Esophagus squamous epithelium (tissue), 5 donors: ENCODE measurements at places on chromosomes 3 and 15. TPM values are rescaled to one million over a fixed set of nuclear protein-coding genes. Genes with fewer than 3 reads are reported as not detected.

DNA sequence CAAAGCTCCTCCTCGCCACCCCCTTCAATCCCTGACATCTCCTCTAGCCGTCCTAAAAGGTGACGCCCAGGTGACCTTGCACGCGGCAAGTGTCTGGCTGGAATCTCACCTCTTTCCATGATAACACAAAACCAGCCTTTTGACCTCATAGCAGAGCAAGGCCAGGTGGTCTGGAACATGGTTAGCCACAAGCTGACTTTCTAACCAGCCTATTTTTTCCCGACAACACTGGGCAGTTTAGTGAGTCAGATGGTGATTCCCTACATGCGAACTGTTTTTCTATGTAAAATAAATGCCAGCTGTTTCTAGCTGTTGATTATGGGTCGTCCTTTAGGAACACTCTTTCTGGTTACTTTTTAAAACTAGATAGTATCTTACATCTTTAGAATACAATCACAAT, 243.0 kb downstream of the CD47 start:
- DNase-seq = no peak
- H3K36me3 ChIP-seq = no peaks in the 10 kb centered on the region
- H3K4me1 ChIP-seq = no peaks in the 10 kb centered on the region
- H3K4me3 ChIP-seq = no peak overlapping the region

DNA sequence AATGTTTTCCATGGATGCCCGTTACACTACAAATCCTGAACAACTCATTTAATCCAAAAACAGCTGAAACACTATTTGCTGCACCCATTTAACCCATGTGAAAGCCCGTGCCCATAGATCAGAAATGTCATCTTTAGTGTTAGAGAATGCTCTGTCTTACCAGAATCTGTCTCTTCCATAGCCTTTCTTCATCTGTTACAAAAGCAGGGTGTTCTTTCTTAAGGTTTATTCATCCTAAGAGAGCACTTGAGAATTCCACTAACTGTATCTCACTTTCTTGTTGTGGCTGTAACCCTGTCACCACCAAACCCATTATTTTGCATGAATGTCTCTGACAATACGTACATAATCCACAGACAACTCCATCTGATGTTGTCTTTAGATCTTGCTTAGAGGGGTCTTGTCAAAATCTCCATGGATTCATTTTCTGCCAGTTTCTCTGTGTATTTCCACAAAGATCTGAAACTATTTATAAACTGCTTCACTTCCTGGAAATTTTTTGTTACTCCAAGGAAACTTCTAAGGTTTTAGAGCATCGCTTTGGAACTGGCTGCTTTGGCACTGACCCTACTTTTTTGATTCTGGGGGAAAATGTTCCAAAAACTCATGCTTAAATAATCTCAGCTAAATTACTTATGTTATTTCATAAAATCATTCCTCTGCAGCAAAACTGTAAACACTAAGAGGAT, 167.8 kb upstream of the CCDC54 start:
- H3K36me3 ChIP-seq = no peaks in the 10 kb centered on the region
- H3K27me3 ChIP-seq = no peaks in the 10 kb centered on the region
- H3K4me1 ChIP-seq = peaks cover 25% of the 10 kb centered on the region
- DNase-seq = no peak

GRCh38 chr15:20271647-20272046, 270.0 kb downstream of the GOLGA6L6 start:
- no peaks in the 10 kb centered on the region for H3K36me3 ChIP-seq
- no peak overlapping the region for H3K4me3 ChIP-seq
- DNase-seq = no peak
- H3K4me1 ChIP-seq = no peaks in the 10 kb centered on the region

- no peak overlapping the region for H3K4me3 ChIP-seq
- no peaks in the 10 kb centered on the region for H3K36me3 ChIP-seq
- DNase-seq = no peak
- no peak overlapping the region for H3K27ac ChIP-seq
Measured at GRCh38 chr3:161796780-161797179, 300.2 kb downstream of the OTOL1 start.

- H3K4me1 ChIP-seq = no peaks in the 10 kb centered on the region
- no peaks in the 10 kb centered on the region for H3K27me3 ChIP-seq
- DNase-seq = no peak
- no peak overlapping the region for H3K27ac ChIP-seq
Measured at GRCh38 chr15:79543097-79543496, 111.0 kb downstream of the MINAR1 start.

- peaks cover 35% of the 10 kb centered on the region for H3K4me1 ChIP-seq
- no peak for DNase-seq
- H3K4me3 ChIP-seq = no peak overlapping the region
Measured at GRCh38 chr15:74961616-74962015, 5.0 kb upstream of the RPP25 start.

DNA sequence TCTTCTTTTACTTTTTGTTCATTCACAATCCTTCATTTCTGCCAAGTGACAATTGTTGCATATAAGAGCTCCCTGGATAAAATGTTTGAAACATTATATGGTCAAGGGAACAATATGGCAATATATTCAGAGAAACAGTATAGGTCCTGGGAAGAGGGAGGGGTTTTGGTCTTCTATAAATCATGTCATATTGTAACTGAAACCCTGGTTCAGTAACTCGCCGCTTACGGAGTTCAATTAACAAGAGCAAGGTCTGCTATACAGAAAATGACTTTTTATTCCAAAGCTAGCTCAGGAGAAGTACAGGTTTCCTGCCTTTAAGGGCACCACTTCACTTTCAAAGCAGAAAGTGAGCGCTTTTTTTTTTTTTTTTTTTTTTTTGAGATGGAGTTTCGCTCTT, 522.1 kb upstream of the TGFBR2 start:
- DNase-seq = no peak
- no peaks in the 10 kb centered on the region for H3K36me3 ChIP-seq
- H3K4me3 ChIP-seq = no peak overlapping the region
- H3K27ac ChIP-seq = no peak overlapping the region

- H3K27me3 ChIP-seq = no peaks in the 10 kb centered on the region
- H3K4me1 ChIP-seq = peaks cover 8% of the 10 kb centered on the region
- no peak overlapping the region for H3K4me3 ChIP-seq
- peak overlapping the region; percentile 52 for H3K27ac ChIP-seq
- H3K36me3 ChIP-seq = no peaks in the 10 kb centered on the region
Measured at GRCh38 chr15:91974321-91974720, 120.8 kb downstream of the SLCO3A1 start.

GRCh38 chr15:52206446-52206845, 15.3 kb upstream of the GNB5 start:
- no peaks in the 10 kb centered on the region for H3K4me1 ChIP-seq
- no peaks in the 10 kb centered on the region for H3K27me3 ChIP-seq
- H3K36me3 ChIP-seq = no peaks in the 10 kb centered on the region
- DNase-seq = no peak
- no peak overlapping the region for H3K27ac ChIP-seq
- no peak overlapping the region for H3K4me3 ChIP-seq

- H3K4me3 ChIP-seq = no peak overlapping the region
- no peak for DNase-seq
- H3K4me1 ChIP-seq = no peaks in the 10 kb centered on the region
Measured at GRCh38 chr3:191236646-191237045, 37.6 kb downstream of the OSTN start.

GRCh38 chr15:41544650-41545015, 576 bp upstream of the RPAP1 start:
- H3K4me3 ChIP-seq = peak overlapping the region; percentile 68
- peak overlapping the region; percentile 81 for H3K27ac ChIP-seq
- H3K4me1 ChIP-seq = peaks cover 25% of the 10 kb centered on the region
- no peaks in the 10 kb centered on the region for H3K27me3 ChIP-seq

DNA sequence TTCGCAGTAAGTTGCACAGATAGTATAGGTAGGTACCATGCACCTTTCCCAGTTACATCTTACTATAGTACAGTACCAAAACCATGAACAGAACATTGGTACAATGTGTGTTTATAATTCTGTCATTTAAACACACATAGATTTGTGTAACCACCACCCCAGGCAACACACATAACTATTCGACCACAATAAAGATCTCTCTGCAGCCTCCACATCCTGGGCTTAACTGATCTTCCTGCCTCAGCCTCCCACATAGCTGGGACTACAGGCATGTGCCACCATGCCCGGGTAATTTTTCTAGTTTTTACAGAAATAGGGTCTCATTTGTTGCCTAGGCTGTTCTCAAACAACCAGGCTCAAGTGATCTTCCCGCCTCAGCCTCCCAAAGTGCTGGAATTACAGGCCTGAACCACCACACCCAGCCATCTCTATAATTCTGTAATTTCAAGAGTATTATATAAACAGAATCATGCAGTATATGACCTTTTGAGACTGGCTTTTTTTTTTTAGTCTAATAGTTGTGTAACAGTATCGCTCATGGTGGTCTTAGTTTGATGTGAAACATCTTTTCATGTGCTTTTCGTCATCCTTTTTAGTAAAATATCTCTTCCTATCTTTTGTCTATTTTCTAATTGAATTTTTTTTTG, 13.3 kb upstream of the TMF1 start:
- H3K36me3 ChIP-seq = peaks cover 83% of the 10 kb centered on the region
- H3K27ac ChIP-seq = no peak overlapping the region
- no peaks in the 10 kb centered on the region for H3K27me3 ChIP-seq

DNA sequence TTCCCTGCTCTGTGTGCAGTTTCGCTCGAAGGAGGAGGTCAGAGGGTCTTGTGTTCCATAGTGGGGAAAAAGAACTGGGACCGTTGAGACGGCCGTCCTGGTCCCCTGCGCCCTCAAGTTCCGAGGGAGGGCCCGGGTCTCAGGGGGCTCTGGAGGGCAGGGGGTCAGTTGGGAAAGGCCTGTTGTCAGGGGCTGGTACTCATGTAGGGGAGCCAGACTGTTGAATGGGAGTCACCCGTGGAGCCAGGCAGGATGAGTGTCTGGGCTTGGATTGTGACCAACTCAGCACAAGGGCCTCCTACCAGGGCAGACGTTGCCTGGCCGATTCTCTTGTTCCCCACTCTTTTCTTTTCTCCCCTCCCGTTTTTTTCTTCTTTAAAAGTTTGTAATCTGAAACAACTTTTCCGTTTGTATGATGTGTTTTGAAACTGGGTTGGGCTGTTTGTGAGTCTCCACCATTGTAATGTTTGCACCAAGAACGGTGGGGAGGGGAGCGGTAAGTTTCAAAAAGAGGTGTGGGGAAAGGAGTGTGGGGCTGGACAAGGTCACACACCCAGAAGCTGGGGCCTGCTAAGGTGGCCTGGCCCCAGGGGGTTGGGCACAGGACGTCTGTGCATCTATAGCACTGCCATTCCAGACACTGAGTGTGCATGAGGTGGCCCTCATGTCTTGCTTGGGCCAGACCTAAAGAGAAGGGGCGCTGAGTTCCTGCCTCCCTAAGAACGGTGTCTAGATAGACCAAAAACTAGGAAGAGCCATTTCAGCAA, 1.1 kb downstream of the CMTM7 start:
- peak overlapping the region; percentile 70 for H3K4me3 ChIP-seq
- H3K27me3 ChIP-seq = peaks cover 95% of the 10 kb centered on the region
- H3K27ac ChIP-seq = peak overlapping the region; percentile 72
- DNase-seq = no peak
- H3K36me3 ChIP-seq = no peaks in the 10 kb centered on the region

- no peak for DNase-seq
- H3K27me3 ChIP-seq = no peaks in the 10 kb centered on the region
- no peak overlapping the region for H3K4me3 ChIP-seq
- H3K27ac ChIP-seq = peak overlapping the region; percentile 72
- H3K36me3 ChIP-seq = peaks cover 22% of the 10 kb centered on the region
Measured at GRCh38 chr3:14451844-14452739, 49.7 kb downstream of the SLC6A6 start.

GRCh38 chr3:158804441-158804840, 2.6 kb downstream of the MFSD1 start:
- H3K27me3 ChIP-seq = no peaks in the 10 kb centered on the region
- H3K27ac ChIP-seq = peak overlapping the region; percentile 19
- no peak for DNase-seq
- H3K36me3 ChIP-seq = peaks cover 13% of the 10 kb centered on the region
- H3K4me1 ChIP-seq = peaks cover 52% of the 10 kb centered on the region
- no peak overlapping the region for H3K4me3 ChIP-seq

GRCh38 chr15:71562251-71562650, 248.1 kb upstream of the NR2E3 start:
- no peak for DNase-seq
- H3K4me3 ChIP-seq = no peak overlapping the region
- no peaks in the 10 kb centered on the region for H3K27me3 ChIP-seq
- peak overlapping the region; percentile 40 for H3K27ac ChIP-seq

GRCh38 chr15:31887246-31887645, 143.1 kb upstream of the CHRNA7 start:
- DNase-seq = no peak
- no peaks in the 10 kb centered on the region for H3K36me3 ChIP-seq
- H3K27ac ChIP-seq = no peak overlapping the region
- H3K4me1 ChIP-seq = no peaks in the 10 kb centered on the region
- H3K27me3 ChIP-seq = no peaks in the 10 kb centered on the region

GRCh38 chr15:65918357-65918920, 49.1 kb downstream of the RAB11A start:
- H3K4me1 ChIP-seq = no peaks in the 10 kb centered on the region
- H3K4me3 ChIP-seq = no peak overlapping the region
- no peaks in the 10 kb centered on the region for H3K36me3 ChIP-seq
- no peaks in the 10 kb centered on the region for H3K27me3 ChIP-seq

DNA sequence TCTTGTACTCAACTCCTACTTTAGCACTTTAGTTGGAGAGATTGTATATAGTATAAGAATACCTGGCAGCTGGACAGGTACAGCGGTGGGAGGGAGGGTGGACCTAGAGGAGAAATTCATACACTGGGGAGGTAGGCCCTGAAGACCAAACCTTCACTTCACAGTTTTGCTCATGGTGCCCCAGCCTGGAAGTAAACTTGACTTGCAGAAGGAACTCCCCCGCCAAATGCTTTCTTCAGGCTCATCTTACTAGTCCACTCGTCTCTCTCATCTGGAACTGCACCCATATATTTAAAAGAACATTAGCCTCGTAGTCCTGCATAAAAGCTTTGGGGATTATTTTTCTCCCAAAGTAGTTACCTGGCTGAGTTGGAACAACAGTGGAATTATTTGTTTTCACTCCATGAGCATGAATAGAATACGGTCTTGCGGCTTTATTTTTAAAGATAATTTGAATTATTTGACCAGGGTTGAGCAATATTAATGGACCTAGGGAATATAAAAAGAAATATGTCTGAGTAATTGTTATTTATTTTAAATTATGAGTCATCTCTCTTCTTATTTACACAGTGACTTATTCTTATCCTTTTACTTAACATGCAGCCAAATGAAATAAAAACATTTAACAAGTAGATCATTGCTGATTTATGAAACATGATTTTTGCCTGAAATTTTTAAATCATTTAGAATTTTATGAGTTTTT, 25.5 kb upstream of the CP start:
- no peaks in the 10 kb centered on the region for H3K27me3 ChIP-seq
- peak overlapping the region; percentile 68 for H3K27ac ChIP-seq
- no peak for DNase-seq

- H3K27ac ChIP-seq = no peak overlapping the region
- H3K4me3 ChIP-seq = no peak overlapping the region
- peaks cover 3% of the 10 kb centered on the region for H3K36me3 ChIP-seq
- no peak for DNase-seq
Measured at GRCh38 chr3:16349986-16350596, 85.1 kb downstream of the OXNAD1 start.

- no peak overlapping the region for H3K4me3 ChIP-seq
- H3K27ac ChIP-seq = no peak overlapping the region
- H3K4me1 ChIP-seq = no peaks in the 10 kb centered on the region
- DNase-seq = no peak
- no peaks in the 10 kb centered on the region for H3K27me3 ChIP-seq
Measured at GRCh38 chr15:95129574-95129973, 898.2 kb downstream of the MCTP2 start.

GPR15 gene
- total RNA-seq = 1.7 TPM

AGTR1 gene
- total RNA-seq = not detected

IGF2BP2 gene
- total RNA-seq = 3.0 TPM

C3orf22 gene
- total RNA-seq = not detected

TIPARP gene
- 28.0 TPM for total RNA-seq

SOX2 gene
- 54.8 TPM for total RNA-seq

RARRES1 gene
- 1.4 TPM for total RNA-seq

DYNLT2B gene
- total RNA-seq = 6.9 TPM

LCTL gene
- total RNA-seq = not detected

DTWD1 gene
- total RNA-seq = 12.4 TPM

COLQ gene
- total RNA-seq = 1.1 TPM

XPC gene
- total RNA-seq = 26.5 TPM

SPINK8 gene
- total RNA-seq = not detected
